ENCODE measurements at places on chromosomes 6 and 20.

DNA sequence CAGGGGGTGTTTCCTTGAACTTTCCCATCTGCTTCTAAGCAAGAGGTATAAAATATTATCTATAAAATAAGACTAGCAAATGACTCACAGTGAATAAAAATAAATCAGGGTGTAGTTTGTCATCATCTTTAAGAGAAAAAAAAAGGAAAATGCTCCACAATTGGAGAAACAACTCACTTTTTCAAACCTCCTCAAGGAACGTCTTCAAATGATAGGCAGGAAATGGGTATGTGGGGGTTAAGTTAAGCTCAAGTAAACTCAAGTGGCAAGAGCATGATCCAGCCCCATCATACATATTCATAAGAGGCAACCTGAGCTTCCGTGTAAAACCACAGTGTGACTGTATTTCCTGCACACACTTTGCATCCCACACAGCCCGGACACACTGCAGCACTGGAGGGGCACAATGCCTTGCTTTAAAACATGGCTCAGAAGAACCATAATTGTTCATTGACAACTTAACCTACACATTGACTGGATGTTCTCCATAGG lies 58.5 kb upstream of the CEP85L start:
- no peak for DNase-seq

- DNase-seq: no peak
These were observed 25.1 kb downstream of the RNF217 start for GRCh38 chr6:124987291-124987690.

DNA sequence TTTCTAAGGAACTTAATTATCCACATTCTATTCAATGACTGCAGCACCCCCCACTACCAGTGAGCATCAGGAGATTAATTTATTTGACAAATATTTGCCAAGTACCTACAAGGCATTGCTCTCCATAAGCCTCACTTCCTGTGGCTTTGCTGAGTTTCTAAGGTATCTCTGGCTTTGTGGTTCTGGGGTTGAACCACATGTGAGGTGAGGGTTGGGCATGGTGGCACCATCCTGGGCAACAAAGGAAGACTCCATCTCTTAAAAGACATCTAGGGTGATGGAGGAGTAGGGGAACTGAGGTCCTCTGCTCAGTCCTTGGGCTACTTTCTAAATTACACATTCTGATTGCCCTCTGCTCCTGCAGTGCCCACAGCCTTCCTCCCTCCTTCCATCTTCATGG lies 25.5 kb upstream of the WFDC2 start:
- DNase-seq: no peak

DNA sequence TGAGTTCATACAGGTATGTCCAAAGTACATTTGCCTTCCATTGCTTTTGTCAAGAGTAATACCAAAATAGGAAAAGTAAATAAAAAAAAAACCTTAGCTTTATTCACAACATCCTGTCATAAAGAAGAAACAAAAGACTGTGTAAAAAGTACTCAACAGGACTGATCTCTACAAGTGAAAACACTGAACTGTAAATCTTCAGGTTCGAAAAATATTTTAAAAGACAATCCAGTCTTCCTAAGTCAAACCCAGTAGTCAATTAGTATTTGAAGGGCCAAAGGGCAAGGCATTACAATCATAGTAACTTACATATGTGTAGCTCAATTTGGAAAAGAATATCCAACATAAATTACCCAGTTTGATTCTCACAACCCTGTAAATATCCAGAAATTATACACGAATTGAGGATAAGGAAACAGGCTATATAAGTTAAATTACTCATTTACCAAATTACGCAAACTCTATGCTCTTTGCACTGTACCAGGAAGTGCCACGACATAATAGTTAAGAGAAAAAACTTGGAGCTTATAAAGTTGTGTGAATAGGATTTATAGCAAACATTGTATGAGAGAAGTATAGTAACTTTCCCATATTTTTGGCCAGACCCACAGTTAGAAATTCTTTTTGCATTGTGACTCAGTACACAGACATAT lies 21.2 kb downstream of the PTPRK start:
- no peak for DNase-seq

DNA sequence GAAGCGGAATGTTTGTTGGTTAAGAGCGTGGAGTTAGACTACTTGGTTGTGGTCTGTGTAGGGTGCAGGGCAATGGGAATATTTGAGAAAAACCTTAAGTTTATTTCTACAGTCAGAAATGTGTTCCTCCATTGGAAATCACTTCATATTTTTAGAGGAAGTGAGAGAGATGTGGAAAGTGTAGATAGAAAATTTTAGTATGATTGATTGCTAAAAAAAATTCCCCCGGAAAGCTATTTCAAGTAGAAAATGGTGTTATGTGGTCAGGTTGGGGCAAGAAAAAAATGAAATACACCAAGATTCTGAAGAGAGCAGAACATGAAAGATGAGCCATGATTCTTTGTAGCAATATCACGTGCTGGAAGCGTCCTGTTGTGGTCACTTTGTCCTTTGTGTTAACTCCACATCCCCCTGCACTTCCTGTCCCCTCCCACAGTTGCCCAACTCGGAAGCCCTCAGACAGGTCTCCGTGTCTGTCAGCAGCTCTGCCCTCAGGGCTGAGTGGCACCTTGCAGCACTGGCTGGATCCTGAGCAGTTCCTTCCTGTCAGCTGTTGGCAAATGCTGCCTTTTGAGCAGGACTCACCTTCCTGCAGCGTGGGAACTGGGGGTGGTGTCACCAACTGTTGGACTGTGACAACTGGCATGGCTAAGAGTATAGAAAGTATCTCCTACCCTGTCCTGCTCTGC lies 137.5 kb upstream of the SLC24A3 start:
- DNase-seq: no peak

GRCh38 chr20:46990017-46990595 lies 95.5 kb downstream of the EYA2 start:
- DNase-seq: no peak
